T-cell (primary cell): ENCODE measurements at places on chromosomes 11 and 22.
A peak's percentile ranks its signal among the peaks of the same experiment; 100 is the strongest.

GRCh38 chr11:133238027-133238426 is 294.3 kb downstream of the OPCML start:
- DNase-seq = no peak

DNA sequence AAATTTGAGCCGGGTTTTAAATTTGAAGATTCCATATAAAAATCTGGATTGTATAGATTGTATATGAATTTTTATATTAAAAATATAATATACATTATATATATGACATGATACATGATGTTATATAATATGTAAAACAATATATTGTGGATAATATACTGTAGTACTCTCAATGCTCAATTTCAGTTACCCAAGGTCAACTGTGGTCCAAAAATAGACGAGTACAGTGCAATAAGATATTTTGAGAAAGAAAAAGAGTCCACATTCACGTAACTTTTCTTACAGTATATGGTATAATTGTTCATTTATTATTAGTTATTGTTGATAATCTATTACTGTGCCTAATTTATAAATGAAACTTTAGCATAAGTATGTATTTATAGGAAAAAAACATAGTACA is 94.2 kb upstream of the YWHAH start:
- DNase-seq = no peak

GRCh38 chr11:111426617-111427016 is 47.5 kb upstream of the POU2AF1 start:
- no peak for DNase-seq

DNA sequence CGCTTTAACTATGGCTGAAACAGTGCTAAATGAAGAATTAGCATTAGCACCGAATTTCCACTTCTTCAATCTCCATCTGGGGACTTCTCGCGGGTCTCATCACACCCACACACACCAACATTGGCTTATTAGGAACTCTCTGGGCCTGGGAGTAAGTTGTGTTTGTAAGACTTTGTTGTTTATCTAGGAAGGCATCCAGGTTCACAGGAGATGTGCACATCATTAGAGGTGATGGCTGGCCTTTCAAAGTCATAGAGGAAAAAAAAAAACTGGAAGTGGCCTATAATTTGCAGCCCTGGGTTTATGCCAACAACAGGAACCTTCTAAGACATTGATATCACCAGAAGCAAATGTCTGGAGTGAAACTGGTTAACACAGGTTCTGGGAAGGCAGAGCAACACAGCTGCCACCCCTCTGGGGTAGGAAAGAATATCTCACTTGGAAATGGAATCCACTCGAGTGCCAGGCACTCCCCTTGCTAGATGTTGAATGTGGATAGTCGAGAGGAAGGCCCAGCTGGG is 84.5 kb downstream of the TRAF6 start:
- DNase-seq = no peak

GRCh38 chr11:119361056-119361787 is 14.7 kb upstream of the MFRP start:
- no peak for DNase-seq

DNA sequence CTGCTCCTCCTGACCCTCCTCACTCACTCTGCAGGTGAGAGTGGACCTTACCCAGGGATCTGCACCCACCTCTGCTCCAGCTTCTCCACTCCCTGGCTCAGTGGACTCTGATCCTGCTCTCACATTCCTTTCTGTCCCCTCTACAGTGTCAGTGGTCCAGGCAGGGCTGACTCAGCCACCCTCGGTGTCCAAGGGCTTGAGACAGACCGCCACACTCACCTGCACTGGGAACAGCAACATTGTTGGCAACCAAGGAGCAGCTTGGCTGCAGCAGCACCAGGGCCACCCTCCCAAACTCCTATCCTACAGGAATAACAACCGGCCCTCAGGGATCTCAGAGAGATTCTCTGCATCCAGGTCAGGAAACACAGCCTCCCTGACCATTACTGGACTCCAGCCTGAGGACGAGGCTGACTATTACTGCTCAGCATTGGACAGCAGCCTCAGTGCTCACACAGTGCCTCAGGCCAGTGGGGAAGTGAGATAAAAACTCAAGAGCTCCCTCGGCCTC is 29.7 kb upstream of the VPREB1 start:
- DNase-seq = no peak

GRCh38 chr11:78325274-78325781 is 92.3 kb downstream of the GAB2 start:
- peak; percentile 51 for DNase-seq

DNA sequence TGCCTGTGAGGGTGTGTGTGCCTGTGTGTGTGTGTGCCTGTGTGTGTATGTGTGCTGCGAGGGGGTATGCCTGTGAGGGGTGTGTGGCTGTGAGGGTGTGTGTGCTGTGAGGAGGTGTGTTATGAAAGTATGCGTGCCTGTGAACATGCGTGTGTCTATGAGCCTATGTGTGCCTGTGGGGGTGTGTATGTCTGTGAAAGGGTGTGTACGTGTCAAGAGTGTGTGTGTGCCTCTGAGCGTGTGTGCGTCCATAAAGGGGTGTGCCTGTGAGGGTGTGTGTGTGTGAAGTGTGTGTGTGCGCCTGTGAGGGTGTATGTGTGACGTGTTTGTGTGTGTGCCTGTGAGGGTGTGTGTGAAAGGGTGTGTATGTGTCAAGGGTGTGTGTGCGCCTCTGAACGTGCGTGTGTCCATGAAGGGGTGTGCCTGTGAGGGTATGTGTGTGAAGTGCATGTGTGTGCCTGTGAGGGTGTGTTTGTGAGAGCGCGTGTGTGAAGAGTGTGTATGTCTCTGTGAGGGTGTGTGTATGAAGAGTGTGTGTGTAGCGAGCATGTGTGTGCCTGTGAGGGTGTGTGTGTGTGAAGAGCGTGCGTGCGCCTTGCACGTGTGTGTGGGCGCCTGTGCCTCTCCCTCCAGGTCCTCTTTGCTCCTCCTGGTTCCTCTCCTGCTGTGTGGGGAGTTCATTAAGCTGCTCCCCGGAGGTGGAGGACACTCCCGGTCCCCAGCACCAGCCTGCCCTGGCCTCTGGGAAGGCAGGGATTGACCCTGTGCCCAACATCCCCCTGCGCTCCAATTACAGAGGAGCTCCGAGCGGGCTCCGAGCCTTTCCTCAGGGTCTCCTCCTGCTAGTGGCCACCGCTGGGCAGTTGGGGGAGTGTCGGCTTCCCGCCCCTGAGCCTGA is 53.3 kb downstream of the CACNA1I start:
- DNase-seq = no peak

GRCh38 chr11:67260406-67260805 is 5.9 kb upstream of the GRK2 start:
- DNase-seq = no peak

- no peak for DNase-seq
Observed at GRCh38 chr11:1053121-1053901, 16.8 kb upstream of the MUC6 start.

DNA sequence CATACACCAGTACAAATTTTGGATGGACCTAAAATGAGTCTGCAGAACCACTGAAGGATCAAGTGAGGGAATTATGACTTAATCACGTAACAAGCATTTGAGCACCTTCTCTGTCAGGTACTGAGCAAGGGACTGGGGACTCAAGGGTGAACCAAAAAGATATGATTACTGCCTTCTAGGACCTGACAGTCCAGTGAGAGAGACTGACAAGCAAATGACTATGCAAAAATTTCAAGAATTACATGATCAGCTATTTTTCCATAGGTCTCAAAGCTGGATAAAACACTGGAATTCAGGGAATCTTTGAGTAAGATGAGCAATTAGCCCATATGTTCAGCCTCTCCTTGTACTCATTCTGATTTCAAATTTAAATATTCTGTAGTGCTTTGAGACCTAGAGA is 5.2 kb upstream of the STT3A start:
- no peak for DNase-seq

- no peak for DNase-seq
Observed at GRCh38 chr11:106331176-106331575, 253.7 kb downstream of the AASDHPPT start.

- no peak for DNase-seq
Observed at GRCh38 chr11:32131321-32131720, 40.4 kb downstream of the RCN1 start.

- DNase-seq = no peak
Observed at GRCh38 chr11:113477321-113477720, 2.1 kb upstream of the DRD2 start.

- no peak for DNase-seq
Observed at GRCh38 chr11:129987950-129988349, 14.7 kb downstream of the PRDM10 start.

- no peak for DNase-seq
Observed at GRCh38 chr11:69375316-69376154, 81.6 kb downstream of the MYEOV start.

- DNase-seq = no peak
Observed at GRCh38 chr11:57387289-57388030, 3.0 kb downstream of the PRG2 start.

GRCh38 chr11:32113200-32113919 is 22.5 kb downstream of the RCN1 start:
- no peak for DNase-seq

GRCh38 chr22:30380011-30380410 is 7.2 kb downstream of the RNF215 start:
- DNase-seq = no peak

- peak; percentile 16 for DNase-seq
Observed at GRCh38 chr11:124069429-124070401, 28.6 kb upstream of the OR10G7 start.

GRCh38 chr11:88174709-88175568 is at the start of gene RAB38:
RAB38 (minus strand) TSS chr11:88175443; CDS start chr11:88175384, 59 bp downstream.
- peak; percentile 2 for DNase-seq

DNA sequence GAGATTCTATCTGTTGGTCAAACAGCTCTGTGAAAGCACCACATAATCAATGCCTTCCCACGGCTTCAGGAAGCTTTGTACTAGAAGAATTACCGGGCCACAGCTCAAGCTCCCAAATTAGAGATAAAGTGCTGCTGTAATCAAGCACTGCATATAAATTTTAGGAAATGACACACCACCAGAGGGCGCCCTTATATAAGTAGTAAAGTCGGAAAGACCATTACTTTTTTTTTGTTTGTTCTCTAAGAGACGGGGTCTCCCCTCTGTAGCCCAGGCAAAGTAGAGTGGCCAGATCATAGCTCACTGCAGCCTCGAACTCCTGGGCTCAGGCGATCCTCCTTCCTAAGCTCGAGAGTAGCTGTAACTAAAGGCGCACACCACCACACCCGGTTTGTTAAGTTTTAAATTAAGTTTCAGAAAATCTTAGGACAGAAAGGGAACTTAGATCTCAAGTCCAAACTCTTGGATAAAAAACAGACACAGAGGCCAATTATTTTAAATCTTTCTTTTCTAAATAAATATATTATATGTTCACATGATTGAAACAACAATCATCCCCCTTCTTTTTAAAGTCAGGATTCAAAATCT is 32.6 kb downstream of the PRCP start:
- DNase-seq = peak; percentile 59

DNA sequence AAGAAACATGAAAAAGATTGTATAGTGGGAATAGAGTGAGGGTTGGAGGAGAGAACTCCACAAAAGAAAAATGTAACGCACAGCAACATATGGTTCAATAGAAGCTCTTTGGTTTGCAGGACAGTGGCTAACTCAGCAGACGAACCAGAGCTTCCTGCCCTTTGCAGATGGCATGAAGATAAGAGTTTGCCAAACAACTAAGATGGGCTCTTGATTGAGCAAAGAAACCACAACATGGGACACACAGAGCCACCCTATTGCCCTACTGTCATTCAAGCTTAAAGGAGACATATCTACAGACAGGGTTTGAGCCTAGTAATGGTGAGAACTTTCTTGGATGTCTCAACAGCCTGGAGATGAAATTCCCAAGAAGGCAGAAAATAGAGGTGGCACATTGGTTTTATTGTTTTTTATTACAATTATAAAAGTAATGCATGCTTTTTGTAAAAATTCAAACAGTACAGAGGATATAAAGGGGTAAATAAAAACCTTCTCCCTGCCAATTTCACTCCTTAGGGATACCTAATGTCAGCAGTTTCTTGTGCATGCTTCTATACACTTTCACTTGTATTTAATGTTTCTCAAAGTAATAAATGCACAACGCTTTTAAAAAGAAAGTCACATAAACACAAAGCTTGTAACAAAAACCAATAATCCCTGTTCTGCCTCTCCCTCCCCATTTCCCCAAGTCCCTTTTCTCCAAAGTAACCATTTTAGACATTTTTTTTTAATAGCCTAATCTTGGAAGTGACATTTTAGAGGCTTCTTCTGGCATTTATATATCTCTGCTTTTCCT is 63.7 kb downstream of the COPB1 start:
- DNase-seq = no peak

DNA sequence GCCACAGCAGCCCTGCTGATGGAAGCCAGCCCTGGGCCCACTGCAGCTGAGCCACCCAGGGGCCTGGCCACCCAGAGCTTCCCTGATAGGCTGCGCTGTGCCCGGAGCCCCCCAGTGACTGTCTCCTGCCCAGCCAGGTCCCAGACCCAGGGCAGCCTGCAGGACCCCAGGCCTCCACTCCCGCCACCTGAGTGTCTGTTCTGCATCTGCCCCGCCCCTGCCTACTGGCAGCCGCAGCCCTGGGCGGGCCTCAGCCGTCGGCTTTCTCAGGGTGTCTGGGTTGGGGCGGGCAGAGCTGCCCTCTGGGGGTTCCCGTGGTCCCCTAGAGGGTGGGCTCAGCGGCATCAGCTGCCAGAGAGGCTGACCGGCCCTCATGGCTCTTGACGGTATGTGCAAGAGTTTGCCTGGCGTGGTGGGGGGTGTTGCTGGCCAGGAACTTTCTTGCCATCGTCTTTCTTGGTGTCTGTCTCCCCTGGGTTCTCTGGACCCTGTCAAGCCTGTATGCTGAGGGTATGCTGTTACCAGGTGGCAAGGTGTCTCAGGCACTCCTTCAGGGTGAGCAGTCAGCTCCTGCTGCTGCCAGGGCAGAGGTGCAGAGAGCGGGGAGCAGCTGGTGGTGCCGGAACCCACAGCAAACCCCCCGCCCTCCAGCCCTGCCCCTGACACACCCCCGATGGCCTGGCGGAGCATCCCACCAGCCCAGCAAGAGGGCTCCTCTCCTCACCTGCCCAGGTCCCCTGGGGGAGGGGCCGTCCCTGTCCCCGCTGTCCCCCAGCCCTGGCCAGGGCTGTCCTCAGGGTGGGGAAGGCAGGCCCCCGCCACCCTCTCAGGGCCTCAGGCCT is 12.2 kb upstream of the PIM3 start:
- no peak for DNase-seq

DNA sequence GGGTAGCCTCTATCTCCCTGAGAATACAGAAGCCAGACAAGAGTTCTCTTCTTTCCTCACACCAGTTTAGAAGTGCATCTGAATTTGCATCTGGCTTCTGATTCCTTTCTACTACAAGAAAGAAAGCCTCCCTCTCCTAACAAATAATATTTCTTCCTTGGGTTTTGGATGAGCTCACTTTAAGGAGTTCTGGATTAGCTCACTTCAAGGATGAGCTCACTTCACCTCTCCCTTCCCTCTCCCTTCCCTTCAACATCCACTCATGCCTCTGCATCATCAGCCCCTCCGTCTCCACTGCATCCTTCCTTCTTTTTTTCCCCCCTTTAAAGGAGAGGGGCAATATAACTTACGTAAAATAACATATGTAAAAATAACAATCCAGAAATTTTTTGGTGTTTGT is 1.6 kb upstream of the MTNR1B start:
- no peak for DNase-seq

DNA sequence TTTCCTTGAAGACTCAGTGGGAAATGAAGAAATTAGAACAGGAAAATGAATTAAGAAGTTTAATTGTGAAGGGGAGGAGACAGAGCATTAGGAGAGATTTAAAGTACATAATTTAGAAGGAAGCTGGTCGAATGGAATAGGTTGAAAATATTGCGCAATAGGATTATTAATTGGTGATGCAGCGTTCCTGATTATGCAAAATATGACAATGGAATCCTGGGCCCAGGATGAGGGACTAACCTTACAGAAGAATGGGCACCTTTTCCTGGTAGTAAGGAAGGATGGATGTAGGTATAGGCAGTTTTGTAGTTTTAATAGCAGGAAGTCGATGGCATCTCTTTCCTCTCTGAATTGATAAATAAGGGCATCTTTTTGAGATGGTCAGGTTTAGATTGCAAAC is 7.8 kb downstream of the TTC12 start:
- DNase-seq = no peak
